ENCODE measurements at places on chromosomes 4 and X. TPM values are rescaled to one million over a fixed set of nuclear protein-coding genes. Genes with fewer than 3 reads are reported as not detected.

DNA sequence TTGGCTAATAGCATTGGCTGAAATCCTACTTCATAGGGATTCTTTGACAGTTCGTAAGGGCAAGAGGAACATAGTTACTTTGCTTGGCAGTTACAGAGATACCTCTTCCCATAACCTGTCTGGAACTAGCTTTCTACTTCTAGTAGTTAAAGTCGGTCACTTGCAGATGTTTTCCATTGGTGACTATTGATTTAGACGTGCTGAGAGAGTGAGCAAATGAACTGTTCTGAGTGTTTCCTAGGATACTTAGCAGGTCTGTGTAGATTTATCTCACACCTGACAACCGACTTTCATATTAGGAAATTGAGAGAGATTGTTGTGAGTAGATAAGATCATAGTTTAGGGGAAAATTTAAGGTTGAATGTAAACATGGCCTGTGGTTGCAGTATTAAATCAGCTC is 116.8 kb downstream of the TSPAN7 start:
- DNase-seq = no peak

DNA sequence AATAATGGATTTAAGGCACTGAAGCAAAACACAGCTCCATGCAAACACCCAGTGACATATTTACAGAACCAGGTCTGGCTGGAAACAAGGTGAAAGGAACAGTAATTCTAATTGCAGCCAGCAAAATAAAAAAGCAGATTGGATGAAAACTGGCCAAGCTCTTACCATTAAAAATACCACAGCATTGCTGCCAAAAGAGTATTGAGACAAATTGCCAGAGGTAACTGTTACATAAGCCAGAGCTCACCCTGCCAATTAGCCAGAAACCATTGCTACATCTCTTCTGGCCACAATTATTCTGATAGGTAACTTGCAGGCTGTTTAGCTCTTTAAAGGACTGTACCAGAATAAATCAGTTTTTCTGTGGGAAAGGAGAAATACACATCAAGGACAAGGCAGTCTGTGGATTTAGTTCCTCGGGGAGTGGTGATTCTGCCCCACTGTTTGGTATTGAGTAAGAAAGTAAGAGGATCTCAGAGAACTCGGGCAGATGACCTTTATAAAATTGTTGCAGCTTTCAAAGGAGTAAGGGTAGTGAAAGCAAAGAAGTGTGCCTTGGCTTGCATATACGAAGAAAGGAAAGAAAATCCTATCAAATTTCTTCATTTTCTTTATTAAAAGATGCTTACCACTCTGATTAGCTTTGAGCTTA is 369.5 kb downstream of the PPP3CA start:
- no peak for DNase-seq

GRCh38 chr4:144633215-144633614 is 12.7 kb upstream of the HHIP start:
- DNase-seq = no peak

DNA sequence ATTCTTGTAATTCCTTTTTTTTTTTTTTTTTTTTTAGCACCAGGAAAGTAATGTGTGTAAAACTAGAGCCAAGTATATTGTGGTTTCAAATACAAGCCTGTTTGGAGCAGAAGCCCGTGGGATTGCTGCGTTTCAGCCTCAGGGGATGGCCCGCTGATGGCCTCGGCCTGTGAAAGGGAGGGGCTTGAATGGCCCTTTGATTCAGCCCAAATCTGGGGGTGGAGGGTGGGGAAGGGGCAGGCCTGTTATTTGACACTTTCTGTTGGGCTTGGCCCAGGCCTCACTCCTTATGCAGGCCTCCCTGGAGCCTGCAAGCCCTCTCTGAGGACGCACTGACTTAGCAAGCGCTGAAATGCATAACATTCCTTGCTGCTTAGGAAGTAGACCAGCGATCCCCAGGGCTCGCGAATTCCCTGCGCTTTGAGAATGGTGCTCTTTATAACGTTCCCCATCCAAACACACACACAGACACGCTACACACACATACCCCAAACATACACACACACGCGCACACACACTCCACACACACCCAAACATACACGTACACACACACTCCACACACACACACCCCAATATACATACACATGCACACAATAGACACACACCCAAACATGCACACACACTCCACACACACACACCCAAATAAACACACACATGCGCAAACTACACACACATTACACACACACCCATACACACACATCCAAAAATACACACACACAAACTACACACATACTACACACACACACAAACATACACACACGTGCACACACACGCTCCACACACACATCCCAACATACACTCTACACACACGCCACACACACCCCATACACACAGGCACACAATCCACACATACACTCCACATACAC is 29.6 kb downstream of the TLR10 start:
- DNase-seq = no peak

DNA sequence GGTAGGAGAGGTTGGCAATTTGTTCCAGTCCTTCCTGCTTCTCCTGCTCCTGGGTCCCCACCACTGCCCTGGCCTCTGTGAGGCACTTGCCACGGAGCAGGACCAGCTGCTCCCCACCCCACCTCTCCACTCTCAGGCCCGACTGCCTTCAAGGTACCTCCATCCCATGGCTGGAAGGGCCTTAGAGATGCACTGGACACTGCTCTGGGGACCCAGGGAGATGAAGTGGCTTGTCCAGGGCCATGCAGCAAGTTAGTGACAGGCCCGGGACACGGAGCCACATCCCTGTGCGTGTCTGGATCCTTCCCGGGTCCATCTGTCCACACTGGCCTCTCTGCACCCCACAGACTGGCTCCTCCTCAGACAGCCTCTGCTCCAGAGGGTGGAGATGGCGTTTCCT is 105.3 kb downstream of the CPZ start:
- DNase-seq = no peak

GRCh38 chrX:153492543-153492942 is 2.2 kb upstream of the BGN start:
- no peak for DNase-seq

SPANXC gene
- total RNA-seq = not detected

All from esophagus squamous epithelium (tissue), 5 donors.